ENCODE measurements at places on chromosomes 6 and 20.

GRCh38 chr20:2816583-2817340, 598 bp downstream of the TMEM239 start:
- no peak for DNase-seq

GRCh38 chr6:84417260-84417659, 189.8 kb upstream of the CEP162 start:
- DNase-seq, result no peak

DNA sequence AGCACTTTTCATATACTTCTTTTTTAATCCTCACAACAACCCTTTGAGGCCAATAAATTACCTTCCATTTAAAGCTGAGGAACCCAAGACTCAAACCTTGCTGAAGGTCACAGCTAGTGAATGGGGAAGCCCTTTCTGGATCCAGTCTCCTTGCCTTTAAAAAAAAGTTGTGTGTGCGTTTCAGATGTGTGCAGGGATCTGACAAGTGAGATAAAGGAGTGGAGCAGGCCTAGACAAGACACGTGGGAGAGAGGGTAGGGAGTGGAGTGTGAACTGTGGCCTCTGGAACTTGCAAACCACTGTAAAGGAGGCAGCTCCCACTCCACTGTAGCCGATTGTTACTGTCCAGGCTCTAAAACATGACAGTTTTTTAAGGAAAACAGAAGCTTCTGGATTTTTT, 1.9 kb downstream of the KLHL32 start:
- no peak for DNase-seq

- DNase-seq, result no peak
Measured at GRCh38 chr6:40755046-40755681, 168.0 kb upstream of the LRFN2 start.

DNA sequence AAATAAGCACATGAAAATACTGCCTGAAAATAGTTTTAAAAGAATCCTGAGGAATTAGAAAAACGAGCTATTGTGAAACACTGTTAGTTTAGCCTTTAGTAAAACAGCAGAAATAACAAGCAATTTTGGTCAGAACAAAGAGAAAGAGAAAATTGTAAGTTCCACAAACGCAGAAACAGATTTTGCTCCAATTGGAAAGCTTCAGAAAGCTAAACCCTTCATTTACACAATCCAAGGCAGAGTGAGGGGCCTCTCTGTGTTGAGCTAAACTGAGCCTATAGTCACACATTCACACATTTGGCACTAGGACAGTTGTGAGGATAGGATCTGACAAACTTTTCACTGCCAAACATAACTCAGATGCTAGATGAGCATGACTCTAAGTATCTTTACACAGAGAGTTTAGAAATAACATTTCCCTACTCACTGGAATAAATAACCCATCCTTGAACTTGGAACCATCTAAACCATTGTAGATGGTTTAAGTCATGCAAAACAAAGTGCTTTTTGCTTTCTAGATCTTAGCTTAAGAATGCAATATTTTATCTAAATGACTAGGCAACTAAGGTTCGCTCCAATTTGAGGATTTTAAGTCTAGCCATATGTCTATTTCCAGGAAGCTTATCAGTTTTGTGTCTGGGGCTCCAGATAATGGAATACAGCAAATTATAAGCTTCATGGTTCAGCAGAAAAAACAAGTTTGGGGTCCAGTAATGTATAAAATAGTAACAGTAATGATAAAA, 122.6 kb downstream of the SGK1 start:
- DNase-seq, result no peak

- DNase-seq, result no peak
Measured at GRCh38 chr20:54221353-54221752, 13.5 kb downstream of the PFDN4 start.

DNA sequence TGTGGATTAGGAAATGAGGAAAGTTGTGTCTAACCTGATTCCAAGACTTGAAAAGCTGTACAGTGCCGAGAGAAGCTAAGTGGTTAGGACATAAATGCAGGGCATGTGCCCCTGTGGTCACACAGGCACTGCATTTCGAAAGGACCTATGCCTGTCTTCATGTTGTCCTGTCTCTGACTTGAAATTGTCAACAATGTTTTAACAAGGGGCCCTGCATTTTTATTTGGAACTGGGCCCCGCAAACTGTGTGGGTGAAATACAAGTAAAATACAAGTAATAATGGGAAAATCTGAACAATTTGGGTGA, 38.8 kb downstream of the MRS2 start:
- no peak for DNase-seq

GRCh38 chr6:104404377-104404776, 455.3 kb downstream of the HACE1 start:
- no peak for DNase-seq

- DNase-seq, result no peak
Measured at GRCh38 chr6:150413781-150414281, 45.0 kb downstream of the IYD start.

All from astrocyte of the cerebellum (primary cell).